ENCODE measurements at places on chromosomes 13 and 19. TPM values are rescaled to one million over a fixed set of nuclear protein-coding genes. Genes with fewer than 3 reads are reported as not detected.

The ZNF506 gene
- 65.9 TPM for total RNA-seq

The CADM4 gene
- 43.0 TPM for total RNA-seq

The FGF22 gene
- total RNA-seq: not detected

The EBI3 gene
- total RNA-seq: 0.36 TPM

The LRRC25 gene
- total RNA-seq: 1.00 TPM

The OLFM2 gene
- 56.6 TPM for total RNA-seq

The KLK4 gene
- 1.4 TPM for total RNA-seq

The KL gene
- 1.5 TPM for total RNA-seq

All from cerebellum (tissue), 4 donors.